ENCODE measurements at places on chromosomes 5 and 9.

- DNase-seq = no peak
Observed at GRCh38 chr5:149849966-149850910, 94.4 kb downstream of the PDE6A start.

DNA sequence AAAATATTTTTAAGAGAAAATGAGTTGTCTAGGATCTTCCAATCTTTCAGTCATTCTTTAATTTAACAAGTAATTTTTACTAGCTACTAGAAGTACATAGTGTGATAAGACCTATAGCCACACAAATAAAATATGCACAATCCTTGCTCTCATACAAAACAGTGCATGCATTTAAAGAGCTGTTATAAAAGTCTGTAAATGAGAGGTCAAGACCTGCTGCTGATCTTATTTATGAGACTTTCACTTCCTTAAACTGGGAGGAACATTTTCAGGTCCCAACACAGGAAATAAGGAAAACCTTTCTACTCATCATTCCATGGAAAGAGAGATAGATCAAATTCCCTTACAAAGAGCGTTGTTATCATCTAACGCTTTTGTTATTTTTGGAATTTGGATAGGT lies 54.2 kb upstream of the PAM start:
- DNase-seq = no peak

DNA sequence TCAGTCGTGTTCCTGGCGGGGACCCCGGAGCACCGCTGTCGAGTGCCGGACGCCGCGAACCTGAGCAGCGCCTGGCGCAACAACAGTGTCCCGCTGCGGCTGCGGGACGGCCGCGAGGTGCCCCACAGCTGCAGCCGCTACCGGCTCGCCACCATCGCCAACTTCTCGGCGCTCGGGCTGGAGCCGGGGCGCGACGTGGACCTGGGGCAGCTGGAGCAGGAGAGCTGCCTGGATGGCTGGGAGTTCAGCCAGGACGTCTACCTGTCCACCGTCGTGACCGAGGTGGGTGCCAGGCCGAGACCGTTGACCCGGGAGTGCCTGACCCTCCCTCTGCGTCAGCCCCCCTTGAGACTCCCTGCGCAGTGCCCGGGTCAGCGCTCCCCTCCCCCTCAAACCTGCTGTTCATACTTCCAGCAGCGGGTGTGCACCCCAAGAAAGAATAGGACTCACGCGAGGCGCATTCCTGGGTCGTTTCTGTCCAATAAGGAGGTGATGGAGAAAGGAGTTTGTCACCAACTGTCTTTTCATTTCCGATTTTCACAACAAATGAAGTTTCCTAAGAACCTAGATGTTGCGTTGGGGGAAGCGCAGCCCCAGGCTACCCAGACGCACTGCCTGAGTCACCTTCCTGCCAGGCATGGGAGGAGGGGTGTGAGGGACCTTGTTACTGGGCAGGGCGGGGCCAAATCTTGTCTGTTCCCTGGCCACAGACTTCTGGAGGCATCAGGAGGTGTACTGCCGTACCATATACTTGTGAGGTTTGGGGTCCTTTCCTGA lies 722 bp downstream of the SLC22A4 start:
- DNase-seq = no peak

DNA sequence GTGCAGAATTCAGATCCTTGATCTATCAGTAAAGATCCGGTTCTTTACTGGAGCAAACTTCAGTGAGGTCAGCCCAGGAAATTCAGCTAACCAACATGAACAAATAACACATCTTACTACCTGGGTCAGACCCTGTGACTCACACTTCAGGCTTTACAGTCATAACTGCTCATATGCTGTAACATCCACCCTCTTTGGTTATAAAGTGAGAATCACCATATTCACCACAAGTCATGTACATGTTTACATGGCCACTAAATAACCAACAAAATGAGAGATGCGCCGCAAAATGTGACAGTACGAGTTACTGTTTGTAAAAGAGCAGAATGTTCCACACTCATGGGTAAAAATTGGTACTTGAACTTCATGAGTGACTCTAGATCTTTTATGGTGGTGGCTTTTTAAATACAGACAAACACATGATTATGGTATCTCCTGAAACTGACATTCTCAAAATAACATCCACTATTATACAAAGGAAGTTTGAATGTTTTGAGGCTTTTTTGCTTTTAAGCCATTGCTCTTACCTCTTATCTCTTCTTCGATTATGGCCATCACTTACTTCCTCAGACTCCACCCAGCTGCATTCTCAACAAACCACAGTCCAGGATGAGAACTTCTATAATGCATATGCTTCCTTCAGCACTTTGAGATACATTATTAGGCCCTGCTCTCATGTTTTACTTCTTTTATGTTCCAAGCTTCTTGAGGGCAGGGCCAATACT lies 516.6 kb downstream of the RAB3C start:
- DNase-seq = peak; percentile 63

DNA sequence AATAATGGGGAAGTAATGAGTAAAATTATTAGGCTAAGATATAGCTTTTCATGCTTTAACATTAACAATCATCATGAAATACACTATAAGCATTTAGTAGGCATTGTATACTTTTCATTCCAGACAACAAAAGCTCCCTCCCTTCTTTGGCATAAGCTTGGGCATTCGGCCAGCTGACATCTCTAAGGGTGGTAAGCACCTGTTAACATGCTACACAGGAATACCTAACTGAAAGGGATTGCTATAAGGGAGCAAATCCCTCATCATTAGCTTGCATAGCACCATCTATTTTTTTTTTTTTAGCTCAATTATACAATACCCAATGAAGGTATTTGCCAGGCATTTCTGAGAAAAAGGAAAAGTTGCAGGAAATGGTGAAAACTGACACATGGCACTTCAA lies 16.6 kb downstream of the STRBP start:
- no peak for DNase-seq

- DNase-seq = no peak
Observed at GRCh38 chr9:34962546-34962945, 4.5 kb downstream of the PHF24 start.

GRCh38 chr9:106486685-106487084 lies 376.3 kb upstream of the ZNF462 start:
- DNase-seq = no peak

GRCh38 chr9:13377171-13377925 lies 97.9 kb upstream of the MPDZ start:
- DNase-seq = no peak

GRCh38 chr9:20373263-20373662 lies 249.0 kb downstream of the MLLT3 start:
- no peak for DNase-seq

DNA sequence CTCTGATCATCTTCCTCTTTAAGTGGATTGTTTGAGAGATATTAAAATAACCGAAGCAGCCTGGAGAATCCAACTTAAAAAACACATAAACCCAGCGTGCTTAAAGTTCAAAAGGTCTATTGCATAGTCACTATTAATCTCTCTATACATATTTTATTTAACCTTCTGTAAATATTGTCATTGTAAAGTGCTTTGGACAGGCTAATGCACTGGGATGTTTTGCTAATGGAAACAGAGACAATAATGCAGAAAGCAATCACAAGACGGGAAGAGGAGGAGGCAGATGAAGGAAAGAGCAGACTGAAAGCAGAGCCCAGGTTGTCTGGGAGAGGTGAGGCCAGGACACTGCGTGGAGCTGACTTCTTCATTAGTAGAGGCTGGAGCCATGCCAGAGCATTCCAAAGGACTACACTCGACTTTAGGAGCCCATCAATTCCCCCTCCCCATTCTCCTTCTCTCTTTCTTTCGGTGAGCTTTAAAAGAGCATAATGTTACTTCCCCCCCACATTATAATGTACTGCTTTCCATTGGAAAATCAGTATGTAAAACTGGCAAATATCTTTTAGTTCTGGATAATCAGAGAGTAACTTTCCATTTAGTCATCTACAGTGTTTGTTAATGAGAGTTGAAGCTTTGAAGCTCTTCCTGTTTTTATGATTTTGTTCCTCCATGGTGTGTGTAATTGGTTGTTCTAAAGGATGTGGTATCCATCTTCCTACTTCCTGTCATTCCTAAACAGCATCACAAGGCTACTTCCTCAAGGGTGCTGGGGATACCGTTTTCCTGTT lies 307.3 kb upstream of the MPDZ start:
- no peak for DNase-seq

DNA sequence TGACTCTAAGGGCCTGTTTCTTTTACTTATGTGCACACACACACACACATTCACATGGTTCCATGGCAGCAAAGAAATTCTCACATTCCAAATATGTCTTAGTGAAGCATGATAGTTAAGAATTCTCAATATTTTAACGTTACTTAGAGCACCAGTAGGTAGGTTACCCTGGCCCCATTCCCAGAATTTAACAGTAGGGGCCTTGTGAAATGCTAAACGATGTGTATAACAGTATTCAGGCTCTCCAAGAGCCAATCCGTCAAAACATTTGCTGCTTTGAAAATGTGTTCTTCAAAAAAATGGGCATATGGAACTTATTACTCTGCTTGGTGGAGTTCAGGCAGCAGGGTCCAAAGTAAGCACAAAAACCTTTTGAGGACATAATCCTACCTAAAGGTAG lies 93.7 kb upstream of the DAB2 start:
- DNase-seq = peak; percentile 87

GRCh38 chr5:144864118-144864517 lies 693.4 kb downstream of the KCTD16 start:
- DNase-seq = no peak

DNA sequence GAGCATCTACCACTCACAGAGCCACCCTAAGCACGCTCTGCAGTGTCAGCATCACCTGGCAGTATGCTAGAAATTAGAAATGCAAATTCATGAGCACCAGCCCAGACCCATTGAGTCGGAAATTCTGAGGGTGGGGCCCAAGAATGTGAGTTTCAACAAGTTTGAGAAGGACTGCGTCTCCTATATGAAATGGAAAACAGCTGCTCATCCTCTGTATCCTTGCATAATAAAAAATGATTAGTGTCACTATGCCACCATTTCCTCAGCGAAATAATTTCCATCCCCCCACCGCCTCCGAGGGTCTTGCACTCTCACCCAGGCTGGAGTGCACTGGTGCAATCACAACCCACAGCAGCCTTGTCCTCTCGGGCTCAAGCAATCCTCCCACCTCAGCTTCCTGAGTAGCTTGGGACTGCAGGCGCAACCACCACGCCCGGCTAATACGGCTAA lies 1.3 kb upstream of the IQGAP2 start:
- DNase-seq = no peak

DNA sequence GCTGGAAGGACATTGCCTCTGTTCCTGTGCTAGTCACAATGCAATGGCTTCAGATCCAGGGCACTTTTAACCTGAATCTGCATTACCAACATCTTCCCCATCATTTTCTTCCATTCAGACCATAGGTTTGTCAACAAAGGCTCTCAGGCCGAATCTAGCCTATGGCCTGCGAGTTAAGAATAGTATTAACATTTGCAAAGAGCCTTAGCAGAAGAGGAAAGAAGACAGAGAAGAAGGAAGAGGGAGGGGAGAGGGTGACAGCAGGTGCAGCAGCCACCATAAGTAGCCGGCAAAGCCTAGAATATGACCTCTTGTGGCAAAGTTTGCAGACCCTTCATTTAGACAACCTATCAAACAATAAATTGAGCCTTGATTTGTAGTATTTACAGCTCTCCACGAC lies 32.6 kb downstream of the BARX1 start:
- DNase-seq = no peak

GRCh38 chr9:68749579-68750159 lies 44.6 kb downstream of the PIP5K1B start:
- no peak for DNase-seq

GRCh38 chr5:118224546-118224945 lies 763.8 kb downstream of the DTWD2 start:
- DNase-seq = peak; percentile 37

- DNase-seq = no peak
Observed at GRCh38 chr9:98801561-98801960, 5.2 kb upstream of the ANKS6 start.

GRCh38 chr9:117125531-117125930 lies 289.3 kb downstream of the ASTN2 start:
- DNase-seq = no peak

- DNase-seq = no peak
Observed at GRCh38 chr5:67831048-67831447, 384.5 kb upstream of the PIK3R1 start.

- no peak for DNase-seq
Observed at GRCh38 chr5:72417333-72418062, 89.7 kb downstream of the ZNF366 start.

GRCh38 chr5:138469540-138470321 lies 4.5 kb downstream of the EGR1 start:
- peak; percentile 84 for DNase-seq

GRCh38 chr5:144065786-144066185 lies 104.7 kb downstream of the YIPF5 start:
- no peak for DNase-seq

GRCh38 chr5:8561854-8562253 lies 692.9 kb downstream of the MTRR start:
- no peak for DNase-seq

- no peak for DNase-seq
Observed at GRCh38 chr5:34632807-34633422, 23.2 kb upstream of the RAI14 start.

GRCh38 chr9:89992326-89993198 lies 387.8 kb downstream of the GADD45G start:
- DNase-seq = no peak

GRCh38 chr5:82754759-82755158 lies 322.4 kb downstream of the TMEM167A start:
- no peak for DNase-seq

DNA sequence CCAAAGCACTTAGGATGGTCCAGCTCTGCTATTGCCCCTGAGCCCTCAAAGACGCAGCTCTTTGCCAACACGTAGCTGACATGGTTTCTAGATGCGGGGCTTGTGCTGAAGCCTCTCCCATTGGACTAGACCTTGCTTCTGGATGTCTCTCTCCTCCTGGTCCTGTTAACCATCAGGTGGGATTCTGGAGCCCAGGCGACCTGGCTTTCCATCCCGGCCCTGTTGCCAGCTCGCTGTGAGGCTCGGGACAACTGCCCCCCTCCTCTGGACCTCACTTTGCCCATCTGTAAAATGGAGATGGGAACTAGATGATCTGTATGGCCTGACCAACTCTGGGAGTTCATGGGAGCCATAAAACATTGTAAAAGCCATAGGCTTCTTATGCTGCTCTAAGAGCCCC lies 4.0 kb downstream of the DBH start:
- DNase-seq = no peak

- DNase-seq = no peak
Observed at GRCh38 chr9:134566196-134566847, 75.3 kb upstream of the COL5A1 start.

DNA sequence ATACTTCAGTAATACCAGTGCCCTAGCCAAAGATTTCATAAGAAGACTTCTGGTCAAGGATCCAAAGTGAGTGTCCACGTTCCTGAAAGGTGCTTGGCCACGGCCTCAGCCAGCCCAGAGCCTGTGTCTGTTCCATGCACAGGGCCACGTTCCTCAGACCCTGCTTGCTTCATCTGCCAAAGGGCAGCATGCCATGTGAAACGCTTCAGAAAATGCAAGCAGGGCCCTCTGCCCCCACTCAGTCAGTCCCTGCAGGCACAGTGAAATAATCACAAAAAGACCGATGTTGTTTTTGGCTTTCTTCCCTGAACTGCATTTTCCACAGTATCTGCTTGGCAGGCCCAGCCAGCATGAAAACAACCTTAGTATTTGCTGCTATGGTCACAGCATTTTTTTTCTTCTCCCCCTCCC lies 85.5 kb upstream of the CTSL start:
- no peak for DNase-seq

- peak; percentile 80 for DNase-seq
Observed at GRCh38 chr9:70563431-70564204, 149.2 kb upstream of the KLF9 start.

Data from AG04449 (cell line).